Frontal cortex (tissue), 4 donors: ENCODE measurements at places on chromosomes 4 and X.

- DNase-seq: no peak
Measured at GRCh38 chr4:188025476-188025875, 29.9 kb downstream of the ZFP42 start.

DNA sequence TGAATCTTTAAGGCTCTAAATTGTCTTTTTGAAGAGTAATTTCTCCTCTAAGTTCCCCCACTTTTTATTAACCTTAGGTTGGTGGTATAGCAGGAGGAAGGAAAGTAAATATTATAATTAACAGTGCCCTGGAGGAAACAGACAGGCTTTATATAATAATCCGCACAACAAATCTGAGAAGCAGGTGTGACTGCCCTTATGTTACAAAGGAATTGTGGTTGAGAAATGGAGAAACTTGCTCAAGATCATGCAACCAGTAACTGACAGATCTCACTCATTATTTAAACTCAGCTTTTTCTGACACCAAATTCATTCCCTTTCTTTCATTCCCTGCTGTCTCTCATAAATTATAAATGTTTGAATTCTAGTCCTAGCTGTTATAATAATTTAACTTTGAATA is 282.0 kb downstream of the PPP3CA start:
- DNase-seq: no peak

GRCh38 chr4:109355835-109356234 is 53.4 kb upstream of the COL25A1 start:
- no peak for DNase-seq

- no peak for DNase-seq
Measured at GRCh38 chr4:168154546-168155277, 62.4 kb downstream of the ANXA10 start.

GRCh38 chrX:101417190-101417589 is 9.2 kb downstream of the HNRNPH2 start:
- no peak for DNase-seq

- no peak for DNase-seq
Measured at GRCh38 chr4:98945297-98945850, 16.4 kb upstream of the EIF4E start.

GRCh38 chr4:63122955-63123354 is 1286.3 kb downstream of the TECRL start:
- DNase-seq: no peak

DNA sequence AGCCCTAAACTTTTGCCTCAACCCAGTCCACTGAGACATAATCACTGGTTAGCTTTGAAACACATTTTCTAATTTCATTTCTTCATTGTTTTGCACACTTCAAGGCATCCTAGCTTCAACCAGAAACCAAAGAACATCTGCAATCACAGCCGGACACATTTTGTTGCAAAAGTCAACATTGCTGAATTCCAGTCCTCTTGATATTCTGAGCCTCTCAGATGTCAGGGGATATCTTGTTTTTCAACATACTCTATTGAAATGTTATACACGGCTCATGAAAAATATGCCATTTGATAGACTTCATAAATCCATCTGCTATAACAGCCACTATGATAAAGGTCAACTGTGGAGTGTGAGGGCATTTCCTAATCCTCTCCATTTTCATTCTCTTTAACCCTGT is 241.6 kb upstream of the PUDP start:
- DNase-seq: no peak

DNA sequence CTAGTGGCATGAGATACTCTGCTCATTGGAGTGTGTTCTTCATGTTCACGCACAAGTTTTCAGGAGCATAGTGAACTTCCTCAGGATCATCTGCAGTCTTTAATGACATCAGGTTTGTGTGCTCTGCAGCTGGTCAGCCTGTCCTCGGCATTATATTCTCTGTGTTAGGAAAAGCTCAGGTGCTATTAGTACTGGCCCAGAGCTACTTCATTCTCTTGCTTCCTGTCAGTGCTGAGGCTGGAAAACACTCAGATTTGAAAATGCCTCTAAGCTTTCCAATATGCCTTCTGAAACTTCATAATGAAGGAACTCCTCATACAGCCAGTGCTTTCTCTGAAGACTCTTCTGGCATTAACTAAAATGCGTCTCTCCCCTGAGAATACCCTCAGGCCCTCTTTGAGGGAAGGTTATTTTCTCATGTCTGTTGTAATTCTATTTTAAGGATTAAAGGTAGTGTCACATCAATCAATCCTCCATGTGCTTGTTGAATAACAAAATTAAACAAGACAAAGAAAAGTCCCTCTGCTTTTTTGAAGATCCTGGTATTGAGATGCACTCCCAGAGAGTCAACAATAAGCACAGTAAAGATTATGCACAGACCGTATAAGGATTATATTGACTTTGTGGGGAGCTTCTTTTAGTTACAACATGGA is 666.4 kb downstream of the ADGRL3 start:
- no peak for DNase-seq

- no peak for DNase-seq
Measured at GRCh38 chrX:102546828-102547493, 30.4 kb upstream of the TMSB15A start.

DNA sequence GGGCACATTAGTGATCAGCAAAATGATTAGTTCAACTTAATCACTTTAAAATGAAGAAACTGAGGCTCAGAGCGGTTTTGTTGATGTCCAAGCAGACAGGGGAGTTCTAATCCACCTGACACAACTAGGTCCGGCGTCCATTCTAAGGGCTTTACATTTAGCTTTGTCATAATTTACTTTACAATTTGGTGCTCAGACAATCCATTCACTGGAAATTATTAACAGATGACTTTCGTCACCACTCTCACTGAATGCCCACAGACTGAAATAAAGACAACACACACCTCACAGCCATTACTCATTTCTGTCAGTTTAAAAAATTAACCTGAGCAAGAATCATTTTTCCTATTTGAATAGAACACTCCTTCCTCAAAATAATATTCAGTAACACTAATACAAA is 10.8 kb downstream of the NR3C2 start:
- no peak for DNase-seq

DNA sequence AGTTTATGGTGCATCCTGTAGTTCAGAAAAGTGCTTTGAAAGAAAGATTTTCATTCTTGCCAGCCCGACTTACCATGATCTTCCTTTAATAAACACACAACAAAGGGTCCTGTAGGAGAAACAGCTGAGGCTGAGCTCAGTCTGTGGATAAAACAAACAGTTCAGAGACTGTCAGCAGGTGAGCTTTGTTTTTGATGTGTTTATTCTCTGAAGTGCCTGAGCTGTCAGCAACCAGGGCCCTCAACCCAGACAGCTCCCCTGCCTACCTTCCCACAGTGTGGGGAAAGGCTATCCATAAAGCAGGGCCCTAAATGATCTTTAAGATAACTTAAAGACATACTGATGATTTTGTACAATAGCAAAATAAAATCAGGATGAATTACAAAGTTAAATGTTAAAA is 459.2 kb upstream of the GALNT7 start:
- DNase-seq: no peak

GRCh38 chr4:39043861-39044363 is 11.7 kb upstream of the TMEM156 start:
- DNase-seq: no peak

DNA sequence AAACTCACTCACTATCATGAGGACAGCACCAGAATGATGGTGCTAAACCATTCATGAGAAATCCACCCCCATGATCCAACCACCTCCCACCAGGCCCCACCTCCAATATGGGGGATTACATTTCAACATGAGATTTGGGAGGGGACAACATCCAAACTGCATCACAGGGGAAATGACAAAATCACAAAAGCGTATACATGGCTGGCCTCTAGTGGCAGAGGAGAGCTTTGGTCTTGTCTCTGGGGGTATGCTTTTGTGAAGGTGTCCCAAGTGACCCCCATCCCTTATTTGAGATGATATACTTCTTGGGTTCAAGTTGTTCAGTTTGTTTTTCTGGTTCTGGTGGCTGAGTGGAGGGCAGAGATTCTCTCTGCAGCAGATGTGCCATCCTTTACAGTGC is 8.5 kb upstream of the SETD7 start:
- DNase-seq: no peak

DNA sequence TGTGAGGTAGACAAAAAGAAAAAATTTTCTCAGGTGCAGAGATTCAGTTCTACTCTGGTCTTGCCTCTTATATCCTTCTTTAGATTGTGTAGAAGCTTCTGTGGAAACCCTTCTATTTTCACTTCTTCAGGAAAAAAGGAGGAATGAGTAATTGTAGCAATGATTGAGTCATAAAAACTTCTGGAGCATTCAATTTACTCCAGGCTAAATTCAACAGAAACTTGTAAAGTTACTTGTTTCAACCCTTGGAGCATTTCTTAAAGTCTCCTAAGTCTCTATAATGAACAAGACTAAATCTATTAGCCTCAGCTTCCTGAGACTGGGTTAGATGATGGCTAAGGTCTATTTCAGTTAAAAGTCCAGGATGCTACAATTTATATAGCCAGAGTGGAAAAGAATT is 29.9 kb downstream of the BOD1L1 start:
- no peak for DNase-seq
